ENCODE measurements at places on chromosomes 3 and 15.
A peak's percentile ranks its signal among the peaks of the same experiment; 100 is the strongest.

DNA sequence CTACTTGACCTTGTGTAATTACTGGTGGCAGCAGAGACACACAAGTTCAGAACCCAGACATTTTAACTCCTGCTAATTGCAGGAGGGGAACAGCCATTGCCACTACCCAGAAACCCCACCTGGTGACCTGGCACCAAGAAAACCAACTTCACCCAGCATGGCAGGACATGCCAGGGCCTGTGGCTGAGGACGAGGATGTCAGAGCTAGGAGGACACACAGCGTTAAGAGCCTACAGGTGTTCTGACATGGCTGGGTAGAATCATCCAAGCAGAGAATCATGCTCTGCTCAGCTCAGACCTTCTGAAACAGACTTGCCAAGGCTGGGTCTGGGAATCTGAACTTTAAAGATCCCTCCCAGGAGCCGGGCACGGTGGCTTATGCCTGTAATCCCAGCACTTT is 11.7 kb upstream of the SPATA12 start:
- DNase-seq, result no peak

GRCh38 chr15:83292317-83292716 is 7.9 kb upstream of the BNC1 start:
- no peak for DNase-seq

- no peak for DNase-seq
Observed at GRCh38 chr3:187473778-187474406, 105.7 kb downstream of the RTP4 start.

GRCh38 chr15:67101911-67102598 is 36.7 kb downstream of the SMAD3 start:
- DNase-seq, result no peak

- no peak for DNase-seq
Observed at GRCh38 chr3:141489203-141489602, 2.4 kb downstream of the RASA2 start.

DNA sequence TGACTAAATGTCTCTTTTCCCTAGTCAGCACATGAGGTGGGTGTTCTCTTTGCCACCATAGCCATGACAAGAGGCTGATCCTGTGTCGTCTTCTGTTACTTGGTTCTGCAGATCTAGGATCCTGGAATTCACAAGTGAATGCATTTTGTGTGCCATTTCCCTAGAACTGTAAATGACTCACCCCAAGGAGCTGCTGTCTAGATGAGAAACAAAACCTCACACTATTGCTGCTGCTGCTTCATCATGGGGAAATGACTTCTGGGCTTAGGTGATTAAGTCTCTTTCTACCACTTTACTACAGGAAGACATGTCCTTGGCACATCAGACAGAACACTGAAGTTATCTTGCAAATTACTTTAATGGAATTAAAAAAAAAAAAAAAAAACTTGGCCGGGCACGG is 54.9 kb downstream of the SLCO3A1 start:
- no peak for DNase-seq

DNA sequence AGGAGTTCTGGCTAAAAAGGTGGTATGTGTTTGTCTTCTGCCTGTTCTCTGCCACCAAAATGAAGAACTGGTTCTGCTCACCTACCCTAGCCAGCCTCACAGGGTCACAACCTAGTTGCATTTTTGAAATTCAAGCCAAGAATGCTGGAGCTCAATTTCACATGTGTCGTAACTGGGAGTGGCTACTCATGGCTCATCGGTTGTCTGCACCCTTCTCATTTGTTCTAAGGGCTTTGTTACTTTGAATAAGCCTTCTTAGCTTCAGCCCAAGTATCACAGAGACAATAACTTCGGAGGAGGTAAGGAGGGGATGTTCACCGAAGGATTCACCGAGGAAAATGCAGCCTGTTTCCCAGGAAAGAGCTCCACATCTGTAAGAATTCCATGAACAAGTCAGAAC is 134.3 kb upstream of the RARB start:
- DNase-seq, result no peak

GRCh38 chr3:195865752-195866151 is 42.6 kb downstream of the TNK2 start:
- no peak for DNase-seq

- no peak for DNase-seq
Observed at GRCh38 chr15:79378394-79379109, 53.6 kb upstream of the MINAR1 start.

DNA sequence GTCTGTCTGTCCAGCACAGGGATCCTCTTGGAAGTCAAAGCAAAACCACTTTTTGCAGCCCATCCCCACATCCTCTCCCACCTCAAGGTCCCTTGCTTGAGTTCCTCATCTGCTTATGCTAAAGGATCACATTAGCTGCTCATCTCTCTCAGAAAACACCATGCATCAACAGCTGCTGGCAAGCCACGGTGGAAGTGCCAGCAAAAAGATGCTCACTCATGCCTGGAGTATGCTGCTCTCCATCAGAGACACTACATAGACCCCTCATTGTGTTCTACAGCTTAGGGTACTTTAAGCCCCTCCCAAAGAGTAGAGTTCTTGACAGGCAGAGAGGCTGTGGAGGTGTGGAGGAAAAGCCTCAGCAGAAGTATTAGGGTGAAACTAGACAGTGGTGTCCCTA is 94.6 kb upstream of the COL8A1 start:
- DNase-seq, result no peak

- no peak for DNase-seq
Observed at GRCh38 chr3:192919901-192920300, 2.2 kb upstream of the MB21D2 start.

- no peak for DNase-seq
Observed at GRCh38 chr3:46422617-46423016, 15.6 kb downstream of the CCRL2 start.

DNA sequence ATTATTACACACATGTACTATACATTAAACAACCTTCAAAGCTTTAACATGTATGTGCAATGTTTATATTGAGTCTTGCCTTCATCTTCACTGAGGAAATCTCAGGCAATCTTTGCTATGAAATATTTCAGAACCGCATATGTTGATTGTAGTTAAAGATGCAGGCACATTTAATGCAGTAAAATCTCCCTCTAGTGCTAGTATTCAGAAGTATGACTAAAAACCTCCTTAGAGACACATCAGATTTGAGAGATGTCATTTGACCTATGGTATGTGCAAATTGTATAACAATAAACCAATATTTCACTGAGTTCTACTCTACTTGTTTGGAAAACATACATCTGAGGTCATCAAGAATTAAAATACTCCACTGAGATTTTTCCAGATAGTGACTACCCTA is 123.8 kb upstream of the C15orf61 start:
- DNase-seq, result no peak

DNA sequence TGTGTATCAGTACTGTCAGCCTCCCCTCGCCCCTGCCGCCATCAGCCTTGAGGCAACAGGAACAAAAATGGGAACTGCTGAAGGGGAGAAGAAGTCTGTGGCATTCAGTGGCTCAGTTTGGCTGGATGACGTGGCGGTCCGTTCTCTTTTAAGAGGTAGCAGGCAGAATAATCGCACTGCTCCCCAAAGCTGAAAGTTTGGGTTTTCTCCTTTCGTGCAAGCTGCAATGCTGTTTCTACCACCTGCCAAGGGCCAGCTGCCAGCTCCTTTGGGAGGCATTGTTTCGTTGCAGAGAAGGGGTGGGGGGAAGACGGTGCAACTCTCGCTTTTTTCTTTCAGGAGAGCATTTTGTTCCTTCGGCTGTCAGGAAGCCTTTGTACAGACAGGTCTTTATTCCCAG is 369.6 kb upstream of the RORA start:
- DNase-seq, result no peak

DNA sequence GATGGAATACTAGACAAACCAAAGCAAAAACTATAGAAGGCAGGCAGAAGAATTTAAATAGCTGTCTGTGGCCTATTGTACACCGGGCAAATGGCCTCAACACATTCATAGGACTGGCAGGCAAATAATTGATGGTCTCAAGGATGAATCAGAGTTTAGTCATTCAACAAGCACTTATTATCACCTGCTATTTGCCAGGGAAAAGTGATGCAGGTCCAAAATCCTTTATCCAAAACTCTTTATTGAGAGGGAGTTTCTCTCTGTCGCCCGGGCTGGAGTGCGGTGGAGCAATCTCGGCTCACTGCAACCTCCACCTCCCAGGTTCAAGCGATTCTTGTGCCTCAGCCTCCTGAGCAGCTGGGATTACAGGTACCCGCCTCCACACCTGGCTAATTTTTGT is 2.3 kb downstream of the EIF2AK4 start:
- DNase-seq, result no peak

GRCh38 chr15:77504306-77504705 is 83.6 kb downstream of the HMG20A start:
- no peak for DNase-seq

GRCh38 chr3:55984626-55985025 is 483.6 kb downstream of the ERC2 start:
- no peak for DNase-seq

GRCh38 chr3:113264283-113265131 is 53.1 kb downstream of the BOC start:
- no peak for DNase-seq

GRCh38 chr3:161369531-161369930 is 1.8 kb downstream of the SPTSSB start:
- DNase-seq, result no peak

- no peak for DNase-seq
Observed at GRCh38 chr3:42468111-42468510, 34.3 kb upstream of the VIPR1 start.

- DNase-seq, result no peak
Observed at GRCh38 chr15:76064375-76064774, 4.6 kb downstream of the TMEM266 start.

GRCh38 chr3:10344147-10344943 is 23.4 kb upstream of the SEC13 start:
- peak; percentile 31 for DNase-seq

DNA sequence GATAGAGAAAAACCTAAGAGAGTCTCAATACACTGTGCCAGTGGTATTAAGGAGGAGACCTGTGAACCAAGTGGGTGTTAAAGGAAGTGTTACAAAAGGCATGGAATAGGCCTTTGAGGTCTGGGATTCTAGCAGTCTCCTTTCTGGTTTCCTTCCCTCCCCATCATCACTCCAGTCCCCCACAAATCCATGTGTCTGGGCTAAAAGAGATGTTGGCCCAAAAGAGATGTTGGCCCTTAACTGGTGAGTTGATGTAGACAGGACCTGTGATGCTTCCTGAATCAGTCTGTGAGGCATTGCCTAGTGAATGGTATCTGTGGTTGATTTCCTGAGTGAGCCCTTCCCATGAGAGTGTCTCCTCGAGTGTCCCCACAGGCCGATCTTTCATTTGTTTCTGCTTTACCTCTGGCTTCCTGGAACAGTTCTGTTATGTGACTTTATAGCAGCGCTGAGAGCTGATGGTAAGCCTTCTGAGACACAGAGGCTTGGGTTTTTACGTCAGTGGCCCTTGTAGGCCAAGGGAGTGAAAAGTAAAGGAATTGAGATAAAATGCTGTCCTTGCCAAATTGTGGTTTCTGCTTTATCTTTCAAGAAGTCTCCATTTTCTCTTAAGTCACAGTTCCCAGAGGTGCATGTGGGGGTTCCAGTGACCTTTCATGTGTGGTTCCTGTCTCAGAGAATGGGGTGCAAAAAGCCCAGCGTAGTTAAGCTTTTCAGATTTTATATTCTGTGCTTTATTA is 87.8 kb downstream of the KLHL25 start:
- peak; percentile 30 for DNase-seq

DNA sequence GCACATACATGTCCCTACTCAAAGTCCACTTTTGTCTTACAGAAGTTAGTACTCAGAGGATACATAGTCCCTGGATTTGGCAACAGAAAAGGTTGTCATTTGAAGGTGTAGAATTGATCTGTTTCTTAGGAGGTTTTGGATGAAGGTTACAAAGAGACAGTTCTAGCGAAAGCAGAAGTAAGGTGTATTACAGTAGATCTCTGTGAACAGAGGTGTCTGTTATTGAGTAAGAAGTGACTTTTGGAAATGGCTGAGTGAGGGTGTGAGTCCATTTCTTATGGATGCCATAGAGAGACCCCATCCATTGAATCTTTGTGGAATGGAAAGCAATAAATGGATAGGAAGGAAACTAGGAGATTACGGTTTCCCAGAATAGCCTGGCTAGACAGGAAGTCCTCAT is 5.6 kb downstream of the ZNF662 start:
- DNase-seq, result no peak

DNA sequence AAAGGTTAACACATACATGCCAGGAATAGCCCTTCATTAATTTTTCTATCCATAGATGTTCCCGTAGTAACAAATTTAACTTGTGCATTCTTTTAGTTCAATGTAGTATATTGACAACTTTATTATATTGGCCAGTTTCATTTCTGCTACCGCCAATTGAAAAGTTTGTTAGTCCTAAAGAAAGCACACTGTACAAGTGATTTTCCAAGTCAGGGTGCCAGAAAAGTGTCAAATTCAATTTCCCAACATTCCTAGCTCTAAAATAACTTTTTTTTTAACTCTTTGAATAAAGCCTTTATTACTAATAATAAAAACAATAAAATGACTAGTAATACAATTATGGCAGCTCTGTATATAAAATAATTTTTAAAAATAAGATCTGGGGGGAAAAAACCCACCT is 68.9 kb downstream of the IMPG2 start:
- DNase-seq, result no peak

DNA sequence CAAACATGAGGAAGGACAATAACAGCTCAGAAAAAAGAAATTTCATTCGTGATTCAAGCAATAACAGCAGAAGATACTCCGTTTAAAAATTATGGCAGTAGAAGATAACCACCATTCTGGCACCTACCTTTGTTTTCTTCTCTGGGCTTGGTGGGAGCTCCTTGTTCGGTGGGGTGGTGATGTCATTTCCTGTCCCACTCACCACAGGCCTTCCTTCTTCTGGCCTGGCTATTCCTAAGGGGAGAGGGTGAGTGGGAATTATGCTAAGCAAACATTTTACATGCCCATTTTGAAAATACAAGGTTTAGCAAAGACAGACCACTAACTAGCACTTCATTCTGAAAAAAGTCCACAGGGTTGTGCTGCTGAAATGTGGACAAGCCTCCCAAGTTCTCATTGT is 74.4 kb downstream of the DHX30 start:
- DNase-seq, result no peak

GRCh38 chr15:58458076-58458475 is 26.3 kb downstream of the LIPC start:
- peak; percentile 22 for DNase-seq

DNA sequence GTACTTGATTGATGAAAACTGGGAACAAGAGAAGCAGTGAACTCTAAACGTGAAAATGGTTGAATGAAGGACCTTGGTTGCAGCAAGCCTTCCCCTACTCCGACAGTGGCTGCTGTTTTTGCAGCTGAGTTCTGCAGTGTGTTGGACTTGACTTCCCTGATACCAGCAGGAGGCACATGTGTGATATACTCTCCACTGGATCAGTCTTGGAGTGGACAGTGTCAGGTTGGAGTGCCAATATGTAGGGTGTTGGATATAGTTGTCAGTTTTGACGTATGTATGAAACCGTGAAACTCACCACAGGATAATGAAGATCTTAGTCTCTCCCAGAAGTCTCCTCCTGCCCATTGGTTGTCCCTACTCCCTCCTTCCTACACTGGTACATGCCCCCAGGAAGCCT is 106.5 kb downstream of the ITPR1 start:
- no peak for DNase-seq

- no peak for DNase-seq
Observed at GRCh38 chr15:59191855-59192237, 14.8 kb upstream of the LDHAL6B start.

All from AML-193 (cell line).